ENCODE measurements at places on chromosomes 2 and 18. TPM values are rescaled to one million over a fixed set of nuclear protein-coding genes. Genes with fewer than 3 reads are reported as not detected.

ZNF521 gene
- total RNA-seq: not detected

PDE11A gene
- total RNA-seq: not detected

CNGA3 gene
- total RNA-seq: not detected

CHRND gene
- total RNA-seq: not detected

PSMA8 gene
- 1.7 TPM for total RNA-seq

TUBA4B gene
- not detected for total RNA-seq

TBR1 gene
- 0.05 TPM for total RNA-seq

PPP3R1 gene
- 78.2 TPM for total RNA-seq

EPHA4 gene
- total RNA-seq: 7.0 TPM

PRSS56 gene
- not detected for total RNA-seq

BOLL gene
- not detected for total RNA-seq

SH3RF3 gene
- 0.23 TPM for total RNA-seq

TXNDC2 gene
- not detected for total RNA-seq

FEV gene
- not detected for total RNA-seq

COLEC12 gene
- total RNA-seq: not detected

ABCB11 gene
- not detected for total RNA-seq

HOXD10 gene
- not detected for total RNA-seq

CD302 gene
- total RNA-seq: 0.34 TPM

DSG1 gene
- not detected for total RNA-seq

NCKAP1 gene
- 1.7 TPM for total RNA-seq

RUFY4 gene
- 1.3 TPM for total RNA-seq

PPP1R1C gene
- total RNA-seq: not detected

BMP10 gene
- total RNA-seq: 0.09 TPM

MYL1 gene
- not detected for total RNA-seq

NOSTRIN gene
- not detected for total RNA-seq

EN1 gene
- total RNA-seq: not detected

FBXO48 gene
- total RNA-seq: 1.9 TPM

CEBPZ gene
- 44.3 TPM for total RNA-seq

All from T-helper 2 cell treated with Interferon-gamma antibody and Interleukin-4, amounts not matched to agents 100 ng/mL and 5 ng/mL, for 36 hours (primary cell).